ENCODE measurements at places on chromosomes 1 and 21. TPM values are rescaled to one million over a fixed set of nuclear protein-coding genes. Genes with fewer than 3 reads are reported as not detected.

The CA14 gene
- 6.3 TPM for total RNA-seq

The SLC25A33 gene
- total RNA-seq: 4.2 TPM

The KRTAP10-7 gene
- total RNA-seq: not detected

The WRAP73 gene
- total RNA-seq: 19.0 TPM

The SLC30A1 gene
- 7.7 TPM for total RNA-seq

The RER1 gene
- 141 TPM for total RNA-seq

The PGBD5 gene
- total RNA-seq: 2.0 TPM

The FCRL1 gene
- total RNA-seq: not detected

The LCE6A gene
- not detected for total RNA-seq

The PADI3 gene
- not detected for total RNA-seq

The OR2T35 gene
- not detected for total RNA-seq

The ADORA3 gene
- total RNA-seq: 0.13 TPM

The GOLPH3L gene
- total RNA-seq: 21.5 TPM

The FRRS1 gene
- 4.1 TPM for total RNA-seq

The FAM72D gene
- total RNA-seq: 3.0 TPM

The TUFT1 gene
- 11.2 TPM for total RNA-seq

The MYOG gene
- 15.7 TPM for total RNA-seq

The VWA5B1 gene
- total RNA-seq: not detected

The AK5 gene
- total RNA-seq: not detected

The CTH gene
- 20.2 TPM for total RNA-seq

The LRRIQ3 gene
- total RNA-seq: 0.21 TPM

The MTARC2 gene
- 3.6 TPM for total RNA-seq

The DCDC2B gene
- total RNA-seq: not detected

The DHRS3 gene
- total RNA-seq: 5.7 TPM

The AIM2 gene
- total RNA-seq: 29.2 TPM

The SLC16A4 gene
- total RNA-seq: 7.2 TPM

The GBP6 gene
- 0.26 TPM for total RNA-seq

The AMY1A gene
- total RNA-seq: not detected

The WDR64 gene
- total RNA-seq: 0.80 TPM

The RIPPLY3 gene
- 86.4 TPM for total RNA-seq

The ELF3 gene
- 0.56 TPM for total RNA-seq

The TSPEAR gene
- total RNA-seq: not detected

The RGS1 gene
- not detected for total RNA-seq

The CDKN2C gene
- total RNA-seq: not detected
